ENCODE measurements at places on chromosomes 16 and 17. TPM values are rescaled to one million over a fixed set of nuclear protein-coding genes. Genes with fewer than 3 reads are reported as not detected.

- no peak overlapping the region for H3K4me3 ChIP-seq
- H3K27ac ChIP-seq = no peak overlapping the region
- no peaks in the 10 kb centered on the region for H3K27me3 ChIP-seq
- H3K4me1 ChIP-seq = no peaks in the 10 kb centered on the region
These were observed 49.8 kb downstream of the IRX3 start for GRCh38 chr16:54236773-54237172.

DNA sequence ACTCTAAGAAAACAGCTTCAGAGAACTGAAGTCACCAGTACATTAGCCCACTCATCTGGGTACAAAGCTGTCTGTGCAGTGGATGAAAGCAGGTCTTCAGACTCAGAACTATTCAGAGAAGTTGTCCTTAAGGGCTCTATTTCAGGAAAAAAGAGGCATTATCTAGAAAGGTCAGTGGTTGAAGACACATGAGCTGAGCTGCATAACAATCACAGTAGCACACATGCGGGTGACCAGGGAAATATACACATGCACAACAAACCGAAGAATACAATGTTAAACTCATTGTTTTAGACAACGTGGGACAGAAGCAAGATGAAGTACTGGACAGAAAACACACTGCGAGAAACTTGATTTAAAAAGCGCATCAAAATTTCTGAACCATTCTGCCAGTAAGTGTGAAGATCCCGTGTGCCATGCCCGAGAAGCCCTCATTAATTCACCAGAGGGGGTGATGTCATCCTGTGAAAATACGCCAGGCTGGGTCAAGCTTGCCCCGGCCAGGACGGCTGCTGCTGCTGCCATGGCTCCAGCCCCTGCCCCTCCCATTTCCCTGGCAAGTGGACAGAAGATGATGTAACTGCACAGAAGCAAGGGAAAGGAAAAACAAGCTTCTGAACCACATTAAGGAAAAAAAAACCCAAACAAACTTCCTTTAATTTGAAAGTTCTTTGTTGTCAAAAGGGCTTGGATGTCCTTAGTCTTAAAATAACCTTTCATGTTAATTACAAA, 10.1 kb downstream of the DYNC1LI2 start:
- peaks cover 27% of the 10 kb centered on the region for H3K4me1 ChIP-seq
- H3K4me3 ChIP-seq = no peak overlapping the region
- H3K36me3 ChIP-seq = peaks cover 36% of the 10 kb centered on the region
- no peak overlapping the region for H3K27ac ChIP-seq

GRCh38 chr17:75457047-75457654, 716 bp downstream of the TMEM94 start:
- peak overlapping the region; percentile 84 for H3K27ac ChIP-seq
- DNase-seq = no peak
- H3K27me3 ChIP-seq = no peaks in the 10 kb centered on the region
- H3K4me3 ChIP-seq = peak overlapping the region; percentile 92
- H3K4me1 ChIP-seq = peaks cover 35% of the 10 kb centered on the region
- peaks cover 2% of the 10 kb centered on the region for H3K36me3 ChIP-seq

DNA sequence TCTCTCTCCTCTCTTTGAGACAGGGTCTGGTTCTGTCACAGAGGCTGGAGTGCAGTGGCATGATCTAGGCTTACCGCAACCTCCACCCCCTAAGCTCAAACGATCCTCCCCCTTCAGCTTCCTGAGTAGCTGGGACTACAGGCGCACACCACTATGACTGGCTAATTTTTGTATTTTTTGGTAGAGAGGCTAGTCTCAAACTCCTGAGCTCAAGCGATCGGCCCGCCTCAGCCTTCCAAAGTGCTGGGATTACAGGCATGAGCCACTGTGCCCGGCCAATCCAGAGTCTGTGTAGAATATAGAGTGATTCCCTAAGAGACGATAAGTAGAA, 65.8 kb upstream of the RPH3AL start:
- peak; percentile 56 for DNase-seq
- peaks cover 72% of the 10 kb centered on the region for H3K4me1 ChIP-seq
- peaks cover 19% of the 10 kb centered on the region for H3K36me3 ChIP-seq
- H3K27me3 ChIP-seq = no peaks in the 10 kb centered on the region
- peak overlapping the region; percentile 100 for H3K27ac ChIP-seq

The SLC43A2 gene
- 1.7 TPM for total RNA-seq

The HNF1B gene
- 3.2 TPM for total RNA-seq

The TMC7 gene
- not detected for total RNA-seq
